ENCODE measurements at places on chromosomes 2 and 18.

DNA sequence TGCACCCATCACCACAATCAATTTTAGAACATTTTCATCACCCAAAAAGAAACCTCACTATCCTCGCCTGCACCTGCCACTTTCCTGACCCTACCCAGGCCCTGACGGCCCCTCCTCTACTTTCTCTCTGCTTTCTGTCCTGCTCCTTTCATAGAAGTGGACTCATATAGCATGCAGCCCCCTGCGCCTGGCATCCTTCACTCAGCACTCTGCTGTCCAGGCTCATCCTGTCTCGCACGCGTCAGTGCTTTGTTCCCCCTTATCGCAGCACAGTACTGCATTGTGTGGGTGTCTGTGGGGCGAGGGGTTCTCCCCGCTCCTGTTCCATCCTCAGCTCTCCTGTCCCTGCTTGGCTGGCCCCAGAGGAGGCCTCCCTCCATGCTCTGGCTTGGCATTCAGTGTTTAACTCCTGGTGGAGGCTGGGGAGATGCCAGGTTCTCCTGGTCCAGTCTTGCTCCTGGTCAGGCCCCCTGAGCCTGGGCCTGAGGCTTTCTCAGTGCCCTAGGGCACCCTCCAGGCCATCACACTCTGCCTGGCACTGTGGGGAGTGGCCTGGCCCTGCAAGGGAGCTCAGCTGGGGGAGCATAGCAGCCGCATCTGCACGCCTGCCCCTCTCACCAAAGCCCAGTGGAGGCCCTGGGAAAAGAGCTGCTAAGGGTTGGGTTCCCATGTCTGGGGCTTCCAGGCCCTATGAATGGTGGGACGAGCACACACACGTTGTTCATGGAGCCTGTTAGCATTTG lies 6.6 kb upstream of the TUBB6 start:
- DNase-seq = no peak

GRCh38 chr2:223488814-223489213 lies 113.3 kb downstream of the SCG2 start:
- DNase-seq = no peak

DNA sequence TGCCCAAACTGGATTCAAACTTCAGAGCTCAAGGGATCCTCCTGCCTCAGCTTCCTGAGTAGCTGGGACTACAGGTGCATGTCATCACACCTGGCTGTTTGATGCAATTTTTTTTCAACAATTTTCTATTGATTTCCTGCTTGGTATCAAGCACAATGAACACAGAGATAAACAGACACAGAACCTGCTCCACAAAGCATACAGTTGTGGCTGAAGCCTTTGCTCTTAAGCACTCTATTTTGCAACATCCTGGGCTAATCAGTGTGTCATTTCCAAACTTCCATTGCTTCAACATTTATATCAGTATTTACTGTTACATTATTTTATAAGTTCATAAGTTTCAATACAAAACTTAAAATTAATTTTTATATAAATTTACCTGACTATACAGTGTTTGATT lies 79.4 kb downstream of the NEB start:
- no peak for DNase-seq

GRCh38 chr2:71923887-71924533 lies 223.7 kb downstream of the CYP26B1 start:
- DNase-seq = peak; percentile 59

- no peak for DNase-seq
Observed at GRCh38 chr2:241941691-241942301, 72.3 kb downstream of the RTP5 start.

- no peak for DNase-seq
Observed at GRCh38 chr2:29718076-29718686, 203.2 kb downstream of the ALK start.

DNA sequence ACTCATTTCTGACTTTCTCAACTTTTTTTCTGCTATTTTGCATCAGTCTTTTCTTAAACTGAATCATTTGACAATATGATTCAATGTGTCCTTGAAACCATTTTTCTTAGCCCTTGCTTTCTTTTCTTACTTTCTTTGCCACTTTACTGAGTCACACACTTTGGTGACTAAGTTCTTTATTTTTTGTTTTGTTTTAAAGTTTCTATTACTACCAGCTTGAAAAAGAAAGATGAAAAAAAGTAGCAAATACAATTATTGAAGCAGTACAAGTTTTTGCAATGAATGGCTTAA lies 116.5 kb downstream of the DOCK10 start:
- no peak for DNase-seq

DNA sequence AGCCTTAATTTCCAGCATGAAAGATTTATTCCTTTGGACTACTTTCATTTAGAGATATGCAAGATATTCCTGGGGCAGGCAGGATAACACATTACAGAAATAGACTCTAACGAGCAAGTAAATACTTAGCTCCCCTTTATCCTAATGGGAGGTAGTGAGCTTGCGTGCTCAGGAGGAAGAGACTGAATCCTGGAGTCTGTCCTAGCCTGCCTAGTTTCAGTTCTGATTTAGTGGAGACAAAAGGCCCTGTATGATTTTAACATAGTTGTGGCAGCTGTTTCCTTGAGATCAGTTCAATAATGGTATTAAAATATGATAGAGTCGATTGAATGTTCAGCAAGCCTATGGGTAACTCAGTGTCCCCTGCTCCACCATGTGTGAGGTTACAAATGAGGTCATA lies 109.5 kb downstream of the FMNL2 start:
- no peak for DNase-seq

GRCh38 chr2:228115-228514 lies 35.7 kb downstream of the SH3YL1 start:
- DNase-seq = no peak

GRCh38 chr2:11234309-11234708 lies 79.0 kb downstream of the SLC66A3 start:
- no peak for DNase-seq

- DNase-seq = no peak
Observed at GRCh38 chr2:165691615-165692014, 102.4 kb downstream of the GALNT3 start.

DNA sequence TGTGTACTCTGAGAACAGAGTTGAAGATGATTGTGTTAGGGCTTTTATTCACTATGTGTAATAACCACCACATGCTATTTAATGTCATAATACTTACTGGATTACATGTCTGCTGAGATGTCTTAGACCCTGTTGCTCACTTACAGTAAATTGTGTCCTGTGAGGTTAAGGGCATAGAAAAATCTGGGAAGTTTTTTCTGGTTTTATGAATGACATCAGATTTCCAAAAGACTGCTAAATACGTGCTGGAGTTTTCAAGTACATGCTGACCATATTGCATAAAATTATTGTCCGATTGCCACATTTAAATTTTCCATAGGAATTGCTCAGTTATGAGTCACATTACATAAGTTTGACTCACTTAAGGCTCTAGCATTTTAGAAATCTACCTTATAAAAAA lies 96.7 kb upstream of the COL5A2 start:
- no peak for DNase-seq

DNA sequence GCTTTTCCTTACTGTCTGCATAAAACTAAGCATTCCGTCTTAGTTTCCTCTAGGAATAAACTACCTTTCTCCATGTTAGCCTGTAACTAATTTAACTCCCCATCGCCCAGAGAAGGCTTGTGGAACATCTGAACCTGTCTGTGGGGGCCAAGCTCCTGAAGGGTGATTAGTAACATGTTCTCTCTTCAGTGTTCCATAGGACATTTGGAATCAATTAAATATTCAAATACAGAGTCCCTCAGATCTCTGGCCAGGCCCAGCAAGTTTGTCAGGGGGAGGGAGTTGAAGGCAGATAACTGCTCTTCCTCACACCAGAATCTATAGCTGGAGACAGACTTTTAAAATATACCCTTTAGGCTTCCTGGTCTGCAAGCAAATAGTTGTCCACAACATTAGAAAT lies 8.8 kb downstream of the RDH14 start:
- no peak for DNase-seq

- DNase-seq = no peak
Observed at GRCh38 chr18:23718243-23718720, 29.0 kb downstream of the LAMA3 start.

- DNase-seq = no peak
Observed at GRCh38 chr2:8268172-8268783, 413.6 kb upstream of the ID2 start.

- DNase-seq = no peak
Observed at GRCh38 chr2:86271248-86271647, 66.2 kb downstream of the REEP1 start.

- no peak for DNase-seq
Observed at GRCh38 chr2:237956402-237956736, 10.4 kb upstream of the UBE2F start.

GRCh38 chr2:60119778-60120177 lies 433.7 kb downstream of the BCL11A start:
- DNase-seq = no peak

GRCh38 chr2:101991721-101992145 lies at the start of gene IL1R2:
TSS of gene IL1R2 (plus strand) at chr2:101991960. CDS start at chr2:102008576, 16,616 bp downstream.
- DNase-seq = no peak

- DNase-seq = no peak
Observed at GRCh38 chr18:69845593-69846506, 101.8 kb downstream of the CD226 start.

- DNase-seq = no peak
Observed at GRCh38 chr2:99748344-99748743, 258.5 kb upstream of the REV1 start.

DNA sequence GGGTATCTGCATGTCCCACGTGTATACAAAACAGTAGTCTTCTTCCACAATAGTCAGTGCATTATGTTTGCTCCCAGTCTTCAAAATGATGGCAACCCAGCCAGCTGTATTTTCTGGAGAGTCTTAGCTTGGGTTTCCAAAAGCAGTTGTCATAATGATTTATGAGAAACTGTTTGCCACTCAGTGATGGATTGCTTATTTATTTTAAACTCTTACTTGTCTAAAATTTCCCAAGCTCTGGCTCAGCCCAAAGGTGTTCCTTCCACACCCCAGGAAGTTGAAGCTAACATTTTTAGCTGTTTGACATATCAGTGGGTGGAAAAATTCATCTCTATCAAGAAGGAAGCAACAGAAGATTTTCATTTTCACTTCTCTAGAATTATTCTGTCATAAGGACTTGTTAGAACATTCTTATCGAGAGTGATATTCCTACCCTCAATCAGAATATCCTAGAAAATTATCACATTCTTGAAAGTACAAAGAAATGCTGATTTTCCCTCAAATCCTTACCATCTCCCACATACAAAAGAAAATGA lies 78.8 kb downstream of the ASAP2 start:
- DNase-seq = no peak

- no peak for DNase-seq
Observed at GRCh38 chr2:128832946-128833663, 514.4 kb upstream of the HS6ST1 start.

DNA sequence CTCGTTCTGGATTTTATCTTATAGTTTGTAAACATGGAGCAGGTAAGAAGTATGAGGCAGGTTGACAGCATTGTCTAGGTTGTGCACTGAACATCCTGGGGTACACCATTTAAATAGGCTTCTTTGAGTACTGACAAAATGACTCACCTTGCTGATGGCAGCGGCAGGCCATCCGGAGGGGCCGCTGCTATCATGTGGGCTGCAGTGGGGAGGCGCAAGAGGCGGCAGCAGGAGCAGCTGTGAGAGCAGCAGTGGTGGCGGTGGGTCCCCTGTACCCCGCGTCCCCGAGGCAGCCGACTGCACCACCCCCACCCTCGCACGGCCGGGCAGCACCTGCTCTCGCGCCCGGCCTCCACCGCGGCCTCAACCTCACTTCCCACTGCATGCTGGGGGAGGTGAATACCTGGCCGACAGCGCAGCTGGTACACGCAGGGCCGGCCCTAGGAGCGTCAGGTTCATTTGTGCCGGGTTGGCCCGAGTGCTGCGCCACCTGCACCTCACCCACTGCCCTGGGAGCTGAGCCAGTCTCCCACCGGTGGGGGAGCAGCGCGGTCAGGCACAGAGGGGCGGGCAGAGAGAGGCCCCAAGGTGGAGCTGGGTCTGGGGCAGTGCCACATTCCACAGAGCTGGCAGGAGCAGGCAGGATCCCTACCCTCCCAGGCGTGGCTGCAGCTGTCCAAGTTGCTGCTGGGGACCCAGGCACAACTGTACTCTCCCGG lies 154.5 kb upstream of the RBMS1 start:
- no peak for DNase-seq

DNA sequence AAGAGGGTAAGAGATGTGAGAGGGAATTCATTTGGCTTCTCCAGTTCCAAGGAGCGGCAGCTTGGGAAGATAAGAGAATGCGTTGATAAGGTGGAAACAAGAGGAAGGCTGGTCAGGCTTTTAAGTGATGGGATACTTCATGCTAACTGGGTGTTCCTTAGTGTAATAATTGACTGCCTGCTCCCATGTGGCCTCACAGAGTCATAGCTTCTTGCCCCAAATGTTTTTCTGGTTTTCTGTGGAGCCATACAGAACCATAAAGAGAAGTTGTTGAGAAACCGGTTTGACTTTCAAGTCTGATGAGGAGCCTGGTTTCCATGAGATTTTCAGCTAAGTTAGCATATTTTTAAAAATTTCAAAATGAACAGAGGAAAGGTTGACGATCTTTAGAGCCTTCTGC lies 97.5 kb upstream of the ZFP36L2 start:
- DNase-seq = no peak

- no peak for DNase-seq
Observed at GRCh38 chr2:217353591-217353990, 493.7 kb upstream of the TNP1 start.

GRCh38 chr2:212683346-212684097 lies 144.9 kb upstream of the ERBB4 start:
- DNase-seq = no peak

GRCh38 chr2:156890529-156891148 lies 366.9 kb upstream of the GALNT5 start:
- DNase-seq = no peak

- DNase-seq = no peak
Observed at GRCh38 chr2:146461068-146461467, 1383.8 kb upstream of the ACVR2A start.

DNA sequence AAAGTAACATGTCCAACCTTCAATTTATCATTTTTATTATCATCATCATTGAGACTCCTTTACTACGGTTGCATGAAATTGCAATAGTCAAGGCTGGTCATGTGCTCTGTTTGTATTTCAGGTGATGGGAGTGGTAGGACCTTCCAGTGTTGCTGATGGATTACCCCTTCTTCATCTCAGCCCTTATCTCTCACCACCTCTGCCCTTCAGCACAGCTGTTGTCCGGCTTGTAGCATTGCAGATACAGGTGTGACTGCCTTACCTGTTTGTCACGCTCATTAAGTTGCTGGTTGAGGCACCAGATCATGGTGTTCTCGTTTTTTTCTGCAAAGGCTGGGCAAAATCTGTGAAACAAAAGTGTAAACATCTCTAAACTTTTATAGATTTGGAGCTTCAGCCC lies 31.7 kb upstream of the RPE start:
- no peak for DNase-seq

DNA sequence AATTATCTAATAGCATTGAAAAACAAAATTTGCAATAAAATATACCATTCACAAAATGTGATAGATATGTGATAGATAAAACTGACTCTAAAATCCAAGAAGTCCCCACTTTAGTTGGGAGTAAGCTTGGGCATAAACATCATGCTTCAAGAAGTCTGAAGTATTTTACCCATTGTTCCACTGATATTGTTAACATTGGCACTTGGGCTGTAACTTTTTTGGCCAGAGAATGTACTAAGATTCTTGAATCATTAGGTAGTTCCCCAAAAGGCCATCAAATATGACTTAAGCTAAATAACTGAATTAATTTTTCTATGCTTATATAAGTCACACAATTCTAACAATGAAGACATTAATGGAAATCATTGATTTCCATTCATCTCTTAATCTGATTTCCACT lies 413.6 kb downstream of the CDH2 start:
- no peak for DNase-seq
